Stimulated activated CD8-positive, alpha-beta memory T cell treated with anti-CD3 and anti-CD28 coated beads, Interleukin-7, amount 100 ng/mL, for 1 hour (primary cell): ENCODE measurements at places on chromosomes 3 and 15.
A peak's percentile ranks its signal among the peaks of the same experiment; 100 is the strongest.

GRCh38 chr3:24853685-24854490 lies 359.2 kb upstream of the THRB start:
- DNase-seq = no peak

- DNase-seq = peak; percentile 30
These were observed at the start of gene YEATS2 for GRCh38 chr3:183697610-183698317. Gene YEATS2, plus strand, starts transcription at chr3:183697797. Its CDS starts 17,366 bp downstream, at chr3:183715163.

GRCh38 chr3:63791974-63792373 lies 27.1 kb upstream of the C3orf49 start:
- DNase-seq = no peak

DNA sequence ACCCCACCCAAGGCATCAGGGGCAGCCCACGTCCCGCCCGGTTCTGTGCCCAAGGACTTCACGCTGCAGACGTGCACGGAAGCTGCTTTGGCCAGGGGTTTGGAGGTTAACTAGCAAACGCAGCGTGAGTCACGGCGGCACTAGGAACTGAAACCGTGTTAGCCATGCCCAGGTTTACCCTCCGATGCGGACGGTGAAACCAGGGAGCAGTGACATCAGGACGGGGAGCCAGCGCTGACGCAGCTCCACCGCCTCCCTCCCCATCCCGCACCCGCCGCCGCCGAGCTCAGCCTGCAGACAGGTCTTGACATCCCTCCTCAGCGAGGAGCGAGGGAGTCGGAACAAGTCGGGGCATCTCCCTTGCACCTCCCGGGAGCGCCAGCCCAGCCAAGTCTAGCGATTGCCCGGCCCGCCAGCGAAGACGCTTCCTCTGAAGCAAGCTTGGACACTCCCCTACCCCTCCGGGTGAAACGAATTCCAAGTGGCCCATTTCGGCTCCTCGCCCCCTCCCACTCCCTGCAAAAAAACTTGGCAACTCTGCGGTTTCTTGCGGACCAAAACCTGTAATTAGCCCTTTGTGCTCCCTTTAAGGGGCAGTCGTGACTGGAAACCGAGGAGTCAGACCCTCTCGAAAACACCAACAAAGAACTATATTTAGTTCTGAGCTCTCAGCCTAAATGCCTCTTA lies 1.4 kb upstream of the RAP2B start:
- peak; percentile 57 for DNase-seq

DNA sequence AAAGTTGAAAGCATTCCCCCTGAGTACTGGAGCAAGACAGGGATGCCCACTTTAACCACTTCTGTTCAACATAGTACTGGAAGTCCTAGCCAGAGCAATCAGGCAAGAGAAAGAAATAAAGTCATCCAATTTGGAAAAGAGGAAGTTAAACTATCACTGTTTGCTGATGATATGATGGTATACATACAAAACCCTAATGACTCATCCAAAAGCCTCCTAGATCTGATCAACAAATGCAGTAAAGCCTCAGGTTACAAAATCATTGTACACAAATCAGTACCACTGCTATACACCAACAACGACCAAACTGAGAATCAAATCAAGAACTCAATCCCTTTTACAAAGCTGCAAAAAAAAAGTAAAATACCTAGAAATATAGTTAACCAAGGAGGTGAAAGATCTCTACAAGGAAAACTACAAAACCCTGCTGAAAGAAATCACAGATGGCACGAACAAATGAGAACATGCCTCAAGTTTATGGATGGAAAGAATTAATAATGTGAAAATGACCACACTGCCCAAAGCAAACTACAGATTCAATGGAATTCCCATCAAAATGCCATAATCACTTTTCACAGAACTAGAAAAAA lies 40.3 kb downstream of the RPL39L start:
- DNase-seq = no peak

GRCh38 chr3:189457631-189458412 lies 173.4 kb upstream of the TP63 start:
- DNase-seq = no peak

GRCh38 chr3:141511361-141511760 lies 24.5 kb downstream of the RASA2 start:
- DNase-seq = no peak

DNA sequence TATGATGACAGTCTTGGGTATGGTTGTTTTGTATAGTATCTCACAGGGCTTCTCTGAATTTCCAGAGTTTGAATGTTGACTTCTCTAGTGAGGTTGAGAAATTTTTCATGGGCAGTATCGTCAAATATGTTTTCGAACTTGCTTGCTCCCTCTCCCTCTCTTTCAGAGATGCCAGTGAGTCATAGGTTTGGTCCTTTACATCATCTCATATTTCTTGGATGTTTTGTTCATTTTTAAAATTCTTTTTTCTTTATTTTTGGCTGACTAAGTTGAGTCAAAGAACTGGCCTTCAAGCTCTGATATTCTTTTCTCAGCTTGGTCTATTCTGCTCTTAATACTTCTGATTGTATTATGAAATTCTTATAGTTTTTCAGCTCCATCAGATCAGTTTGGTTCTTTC lies 282.3 kb upstream of the NECTIN3 start:
- DNase-seq = no peak

DNA sequence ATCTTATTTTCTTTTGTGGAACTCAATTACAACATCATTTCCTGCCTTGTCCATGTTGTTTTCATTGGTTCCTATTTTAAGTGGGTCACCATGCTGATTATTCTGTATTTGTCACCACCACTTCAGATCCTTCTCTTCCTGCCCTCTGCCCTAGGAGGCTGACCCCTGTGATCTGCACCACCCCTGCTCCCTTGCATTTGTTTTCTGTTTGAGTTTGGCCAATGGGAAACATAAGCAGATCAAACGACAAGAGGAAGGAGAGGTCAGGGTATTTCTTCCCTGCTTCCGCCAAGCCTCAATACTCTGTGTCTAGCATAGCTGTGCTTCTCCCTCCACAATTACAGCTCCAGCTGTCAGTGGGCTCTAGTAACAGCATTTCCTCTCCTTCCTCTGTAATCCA lies 71.6 kb downstream of the IMPG2 start:
- no peak for DNase-seq

- no peak for DNase-seq
These were observed 51.6 kb upstream of the C15orf39 start for GRCh38 chr15:75149867-75150709.

DNA sequence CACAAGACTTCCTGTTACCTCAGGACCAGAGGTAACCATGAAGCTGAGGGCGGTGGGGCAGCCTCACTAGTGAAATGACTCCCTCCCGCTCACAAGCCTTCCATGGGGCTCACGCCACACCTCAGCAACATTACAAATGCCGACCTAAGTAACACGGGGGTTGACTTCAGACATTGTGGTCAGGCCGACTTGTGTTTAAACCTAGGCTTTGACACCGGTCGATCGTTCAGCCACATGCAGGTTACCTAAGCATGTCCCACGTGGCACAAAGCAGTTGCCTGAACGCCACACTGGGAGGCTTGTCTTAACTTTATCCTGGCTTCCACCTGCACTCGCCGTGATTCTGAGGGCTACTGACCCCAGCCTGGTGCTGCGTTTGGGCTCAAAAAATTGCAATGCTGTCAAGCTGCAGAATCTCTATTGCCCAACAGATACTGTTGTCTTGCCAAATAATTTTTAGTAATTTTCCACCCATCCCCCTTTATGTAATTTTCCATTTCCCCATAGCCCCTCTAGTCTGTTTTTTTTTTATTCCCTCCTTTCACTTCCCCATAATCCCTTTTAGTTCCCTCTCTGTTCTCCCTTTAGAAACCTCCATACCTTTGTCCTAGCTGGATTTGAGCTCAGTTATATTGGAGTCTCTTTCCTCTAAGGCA lies 158.6 kb upstream of the RGMA start:
- DNase-seq = no peak

GRCh38 chr3:140242818-140243276 lies 307.9 kb downstream of the CLSTN2 start:
- DNase-seq = no peak

GRCh38 chr15:94829887-94830884 lies 598.8 kb downstream of the MCTP2 start:
- no peak for DNase-seq

DNA sequence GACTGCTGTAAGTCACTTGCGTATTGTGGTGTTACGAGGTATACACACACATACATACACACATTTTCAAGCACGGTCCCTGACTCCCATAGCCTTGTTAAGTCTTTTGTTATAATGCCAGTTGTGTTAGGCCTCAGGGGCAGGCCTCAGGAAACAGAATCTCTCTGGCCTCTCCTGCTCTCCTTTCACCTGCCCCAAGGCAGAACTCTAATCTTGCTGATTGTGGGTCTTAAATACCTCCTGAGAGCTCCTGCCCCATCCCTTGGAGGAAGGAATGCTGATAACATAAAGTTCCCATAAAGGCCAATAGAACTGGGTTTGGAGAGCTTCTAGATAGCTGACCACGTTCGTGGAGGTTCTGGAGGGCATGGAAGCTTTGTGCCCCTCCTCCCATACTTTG lies 3.9 kb upstream of the NIT2 start:
- no peak for DNase-seq

- no peak for DNase-seq
These were observed 280.4 kb downstream of the FHIT start for GRCh38 chr3:60970850-60971249.

DNA sequence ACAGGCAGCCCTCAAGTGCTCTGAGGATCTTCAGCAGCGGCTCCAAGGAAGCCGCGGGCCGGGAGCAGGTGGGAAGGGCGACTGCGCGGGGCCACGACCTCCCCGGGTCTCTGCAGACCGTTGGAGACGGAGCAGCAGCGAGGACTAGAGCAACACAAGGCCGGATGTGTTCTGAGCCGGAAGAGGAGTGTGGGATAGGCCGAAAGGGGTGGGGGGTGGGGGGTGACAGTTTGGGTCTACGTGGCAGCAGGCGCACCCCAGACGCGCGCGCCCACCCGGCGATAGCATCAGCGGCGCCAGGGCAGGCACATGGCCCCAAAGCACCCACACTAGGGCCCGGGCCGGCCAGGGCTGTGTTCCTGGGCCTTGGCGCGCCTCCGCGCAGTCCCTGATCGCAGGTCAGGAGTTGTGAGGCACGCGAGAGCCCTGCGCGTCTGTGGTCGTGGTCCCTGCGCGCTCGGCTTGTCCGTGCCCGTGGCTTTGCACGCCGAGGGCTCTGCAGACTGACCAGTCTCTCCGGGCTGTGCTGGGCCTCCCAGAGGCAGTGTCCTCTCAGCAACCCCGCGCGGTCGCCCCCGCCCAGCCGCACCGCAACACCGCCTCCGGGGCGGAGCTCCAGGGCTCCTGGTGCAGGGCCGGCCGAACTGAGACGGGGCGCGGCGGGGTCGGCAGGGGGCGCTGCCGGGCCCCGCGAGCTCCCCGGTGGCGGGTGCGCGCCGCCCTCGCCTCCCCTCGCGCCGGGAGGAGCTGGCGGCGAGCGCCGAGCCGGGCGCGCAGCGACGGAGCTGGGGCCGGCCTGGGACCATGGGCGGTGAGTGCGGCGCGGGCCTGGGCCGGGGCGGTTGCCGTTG lies at the start of gene PXYLP1:
Gene PXYLP1 (plus strand): TSS at position 725 of the 851 bp plus-strand sequence. CDS start 28,351 bp downstream, outside the sequence.
- DNase-seq = peak; percentile 76

- DNase-seq = no peak
These were observed 6.2 kb upstream of the MAP1A start for GRCh38 chr15:43511012-43511885.

DNA sequence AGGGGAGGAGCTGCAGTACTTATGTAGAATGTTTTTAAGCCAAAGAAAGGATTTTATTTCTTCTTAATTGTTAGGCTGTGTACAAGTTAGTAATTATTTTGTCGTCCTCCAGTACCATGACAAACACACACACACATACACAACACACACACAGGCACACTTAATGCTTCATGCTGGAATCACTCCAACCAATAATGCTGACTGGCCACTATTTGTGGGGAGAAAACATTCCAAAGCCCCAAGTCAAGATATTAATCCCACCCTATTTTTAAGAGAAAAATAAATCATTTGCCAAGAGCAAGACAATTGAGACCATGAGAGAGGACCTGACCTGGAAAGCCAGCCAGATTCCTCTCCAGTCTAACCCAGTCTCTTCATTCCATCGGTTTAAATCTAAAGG lies 51.8 kb upstream of the TMCO5A start:
- no peak for DNase-seq

- DNase-seq = no peak
These were observed 550.5 kb upstream of the AGTR1 start for GRCh38 chr3:148146947-148147826.

DNA sequence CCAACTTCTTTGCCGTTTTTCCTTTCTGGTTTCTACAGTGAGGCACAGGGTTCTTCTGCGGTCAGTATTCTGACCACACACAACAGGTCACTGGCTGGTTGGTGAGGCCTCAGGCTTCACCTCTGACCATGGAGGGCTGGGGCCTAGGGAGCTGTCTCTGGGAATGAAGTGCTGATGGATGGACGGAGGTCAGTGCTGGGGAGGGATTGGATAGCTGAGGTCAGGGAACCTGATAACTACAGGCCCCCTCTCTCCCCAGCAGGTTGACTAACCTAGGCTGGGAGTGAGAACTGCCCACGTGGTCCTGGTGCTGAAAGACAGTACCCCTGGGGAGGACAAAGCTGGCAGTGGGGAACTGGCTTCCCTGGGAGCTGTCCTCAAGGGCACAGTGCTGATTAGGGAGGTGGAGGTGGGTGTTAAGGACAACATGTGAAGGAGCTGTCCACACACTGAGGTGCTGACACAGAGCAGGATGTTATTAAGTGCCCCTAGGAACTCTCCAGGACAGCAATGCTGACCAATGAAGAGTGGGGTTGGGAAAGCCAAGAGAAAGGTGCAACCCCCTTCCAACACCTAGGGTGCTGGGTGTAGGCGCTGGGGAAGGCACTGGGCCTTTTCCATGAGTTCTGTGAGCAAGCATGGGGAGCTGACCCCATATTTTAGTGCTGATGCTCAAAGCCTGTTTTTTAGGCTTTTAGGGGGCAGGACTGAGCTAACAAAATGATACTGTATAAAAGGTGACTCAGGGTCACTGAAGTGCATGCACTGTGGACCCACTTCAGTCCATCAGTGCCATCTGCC lies 45.2 kb downstream of the ATP2B2 start:
- no peak for DNase-seq

DNA sequence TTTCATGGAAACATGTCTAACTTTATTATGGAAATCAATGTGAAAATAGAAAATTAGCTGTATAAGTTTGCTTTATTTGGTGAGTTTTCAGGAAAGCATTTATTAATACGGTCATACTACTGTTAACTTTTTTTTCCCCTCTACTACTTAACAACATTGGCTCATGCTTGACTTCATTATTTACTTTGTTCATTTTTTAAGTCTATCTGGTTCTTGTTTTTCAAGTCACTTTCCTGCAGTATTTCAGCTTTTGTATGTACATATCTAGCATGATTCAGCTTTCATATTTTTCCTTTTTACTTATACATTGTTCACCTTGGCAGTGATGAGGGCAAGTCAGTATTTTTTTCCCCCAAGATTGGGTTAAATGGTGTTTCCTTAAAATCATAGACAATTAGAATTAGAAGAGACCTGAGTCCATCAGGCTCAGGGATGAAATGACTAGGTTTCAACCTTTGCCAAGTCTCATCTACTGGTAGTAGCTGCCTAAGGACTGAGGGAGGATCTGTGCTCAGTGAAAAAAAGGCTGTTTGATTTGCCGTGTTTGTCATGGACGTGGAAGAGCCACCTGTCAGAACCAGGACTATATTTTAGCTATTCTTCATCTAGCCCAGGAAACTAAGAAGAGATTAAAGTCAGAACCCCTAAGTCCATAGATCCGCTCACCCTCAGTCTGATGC lies 15.4 kb downstream of the TMOD3 start:
- no peak for DNase-seq

- DNase-seq = no peak
These were observed 76.0 kb downstream of the EEFSEC start for GRCh38 chr3:128229106-128229857.
